ENCODE measurements at places on chromosomes 16 and 17.

DNA sequence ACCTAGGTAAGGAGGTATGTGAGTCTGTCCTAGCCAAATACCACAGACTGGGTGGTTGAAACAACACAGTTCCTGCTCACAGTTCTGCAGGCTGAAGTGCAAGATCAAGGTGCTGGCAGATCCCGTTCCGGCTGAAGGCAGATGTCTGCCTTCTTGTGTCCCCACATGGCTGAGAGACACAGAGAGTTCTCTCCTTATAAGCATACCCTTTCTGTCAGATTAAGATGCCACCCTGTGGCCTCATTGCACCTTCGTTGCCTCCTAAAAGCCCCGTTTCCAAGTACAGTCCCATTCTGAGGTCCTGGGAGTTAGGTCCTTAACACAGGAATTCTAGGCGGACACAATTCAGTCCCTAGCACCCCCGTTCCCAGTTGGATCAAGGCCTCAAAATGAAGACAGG lies 9.1 kb upstream of the TMEM11 start:
- no peak for DNase-seq

GRCh38 chr16:10623059-10623458 lies 42.7 kb upstream of the EMP2 start:
- no peak for DNase-seq

GRCh38 chr16:56309008-56309407 lies 116.3 kb downstream of the AMFR start:
- no peak for DNase-seq

GRCh38 chr16:14203166-14203565 lies 132.0 kb downstream of the MRTFB start:
- DNase-seq = no peak

DNA sequence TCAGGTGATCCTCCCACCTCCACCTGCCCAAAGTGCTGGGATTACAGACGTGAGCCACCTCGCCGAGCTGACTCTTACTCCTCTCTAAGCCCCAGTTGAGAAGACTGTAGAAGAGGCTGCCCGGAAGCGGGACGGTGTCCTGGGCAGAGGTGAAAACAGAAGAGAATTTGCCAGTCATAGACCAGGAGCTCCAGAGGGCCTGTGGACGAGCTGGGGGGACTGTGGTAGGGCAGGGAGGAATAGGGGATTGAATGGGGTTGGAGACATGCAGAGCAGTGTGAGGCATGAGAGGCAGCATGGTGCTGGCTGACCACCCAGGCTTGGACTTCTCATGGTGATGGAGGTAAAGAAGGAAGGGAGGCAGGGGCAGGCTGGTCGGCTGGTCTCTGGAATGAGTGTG lies 17.1 kb upstream of the PHB1 start:
- DNase-seq = no peak

DNA sequence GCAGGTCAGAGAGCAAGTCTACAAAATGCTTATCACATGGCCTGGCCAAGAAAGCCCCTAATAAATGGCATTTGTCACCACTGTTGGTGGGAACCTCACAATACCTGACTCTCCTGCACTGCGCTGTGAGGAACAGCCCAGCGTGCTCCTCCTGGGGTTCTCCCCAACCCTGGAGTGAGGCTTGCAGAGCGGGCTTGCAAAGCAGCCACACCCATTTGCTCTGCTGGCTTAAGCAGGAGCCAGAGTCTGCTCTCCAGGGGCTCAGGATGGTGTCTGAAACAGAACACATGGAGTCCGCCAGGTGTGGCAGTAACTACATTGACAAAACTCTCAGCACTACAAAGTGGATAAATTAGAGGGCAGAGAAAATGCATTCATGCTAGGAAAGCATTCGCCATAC lies 331.0 kb upstream of the CCL2 start:
- DNase-seq = no peak

- no peak for DNase-seq
These were observed 1.9 kb upstream of the CPD start for GRCh38 chr17:30376621-30377452.

DNA sequence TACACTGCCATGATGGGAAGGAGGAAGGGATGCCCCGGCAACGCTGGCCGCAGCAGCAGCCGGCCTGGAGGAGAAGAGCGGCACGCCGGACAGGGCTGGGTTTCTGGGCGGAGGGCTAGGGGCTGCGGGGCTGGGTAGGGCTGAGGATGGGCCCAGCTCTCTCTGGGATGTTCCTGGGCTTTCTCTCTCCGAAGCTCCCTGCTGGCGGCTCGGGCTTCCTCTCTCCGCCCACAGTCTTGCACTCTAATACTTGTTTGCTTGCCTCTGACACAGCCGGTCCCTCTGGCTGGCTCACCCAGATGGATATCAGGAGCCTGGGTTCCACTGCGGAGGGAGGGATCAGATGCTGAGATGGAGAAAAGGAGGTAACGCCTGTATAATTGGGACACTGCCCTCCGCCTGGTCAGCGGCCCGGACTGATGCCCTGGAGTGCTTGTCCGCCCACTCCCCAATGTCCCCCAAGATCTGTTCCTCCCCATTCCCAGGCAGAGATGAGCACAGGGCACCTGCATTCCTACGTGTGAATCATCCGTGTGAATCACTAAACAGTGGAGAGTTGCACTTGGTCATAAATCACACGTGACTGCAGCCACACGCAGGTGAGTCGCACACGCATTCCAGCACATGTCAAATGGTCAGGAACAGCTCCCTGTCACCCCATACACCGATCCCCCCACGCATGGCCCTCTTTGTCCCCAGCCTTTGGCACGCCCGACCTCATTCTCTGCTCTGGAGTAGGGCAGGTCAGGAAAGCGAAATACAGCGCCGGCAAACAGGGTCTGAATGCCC lies at the start of gene ALOXE3:
Gene ALOXE3, minus strand, starts transcription at position 535 of the 789 bp plus-strand sequence. Its CDS starts 524 bp downstream, at position 11.
- no peak for DNase-seq

- no peak for DNase-seq
These were observed 963.1 kb upstream of the GOT2 start for GRCh38 chr16:59697236-59697635.

DNA sequence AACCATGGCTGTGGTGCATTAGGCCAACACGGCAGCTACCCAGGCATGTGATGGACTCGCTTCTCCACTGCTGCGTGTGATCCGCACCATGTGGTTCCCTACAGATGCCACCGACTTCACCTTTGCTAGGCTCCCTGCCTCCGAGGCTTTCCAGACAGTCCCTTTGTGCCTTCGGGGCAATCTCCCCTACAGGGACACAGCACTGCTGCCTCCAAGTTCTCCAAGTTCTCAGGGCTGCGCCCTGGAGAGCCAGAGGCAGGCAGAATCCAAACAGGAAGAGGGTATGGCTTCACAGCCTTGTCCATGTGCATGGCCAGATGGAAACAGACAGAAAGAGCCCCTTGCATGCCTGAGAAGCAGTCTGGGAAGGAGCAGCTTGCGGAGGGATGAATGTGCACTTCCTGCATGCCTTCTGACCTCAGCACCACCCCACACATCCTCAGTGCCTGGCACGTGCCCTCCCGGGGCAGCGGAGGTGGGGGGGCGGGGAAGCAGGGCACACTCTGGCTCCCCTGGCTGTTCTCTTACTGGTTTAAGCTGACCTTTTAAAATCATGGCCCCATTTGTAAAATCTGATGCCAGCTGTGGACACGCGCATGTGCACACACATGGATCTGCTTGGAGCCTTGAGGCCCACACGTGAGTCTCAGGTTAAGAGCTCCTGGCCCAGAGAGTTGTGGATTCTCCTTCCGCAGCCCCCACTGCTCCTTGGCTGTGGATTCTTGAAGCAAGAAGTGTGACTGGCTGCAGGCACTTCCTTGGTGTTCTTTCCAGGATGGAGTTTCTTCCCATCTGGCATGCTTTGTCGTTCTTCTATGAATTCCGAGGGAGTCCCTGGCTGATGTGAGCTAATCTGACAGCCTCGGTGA lies 55.3 kb upstream of the MTSS2 start:
- DNase-seq = no peak

DNA sequence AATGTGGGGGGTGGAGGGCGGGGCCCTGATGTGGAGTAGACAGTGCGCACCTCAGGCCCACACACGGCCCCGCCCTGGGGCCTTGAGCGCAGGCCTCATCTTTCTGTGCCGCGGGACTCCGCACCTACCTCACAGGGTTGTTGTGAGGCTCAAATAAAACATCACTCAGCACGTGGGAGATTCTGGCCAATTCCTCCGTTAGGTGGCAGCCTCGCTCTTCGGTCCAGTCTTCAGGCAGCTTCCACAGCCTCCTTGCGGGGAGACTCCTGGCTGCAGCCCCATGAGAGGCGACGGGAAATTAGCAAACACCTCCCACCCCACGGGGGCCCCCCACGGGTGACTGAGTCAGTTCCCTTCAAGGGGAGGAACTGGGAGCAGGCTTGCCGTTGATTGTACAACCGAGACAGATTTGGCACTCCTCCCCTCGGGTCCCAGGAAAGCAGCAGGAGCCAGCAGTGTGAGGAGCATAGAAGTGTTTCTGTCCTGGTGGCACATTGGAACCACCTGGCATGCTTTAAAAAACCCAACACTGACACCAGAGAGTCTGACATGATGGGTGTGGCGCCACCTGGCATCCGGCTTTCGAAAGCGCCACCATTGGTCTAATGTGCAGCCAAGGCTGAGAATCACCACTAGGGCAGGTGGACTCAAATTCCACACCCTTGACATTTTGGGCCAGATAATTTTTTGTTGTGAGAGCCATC lies 7.6 kb downstream of the MRM1 start:
- no peak for DNase-seq

GRCh38 chr17:8791910-8792270 lies 7.3 kb downstream of the MFSD6L start:
- DNase-seq = no peak

- DNase-seq = no peak
These were observed 134.8 kb upstream of the IRX6 start for GRCh38 chr16:55189224-55189623.

DNA sequence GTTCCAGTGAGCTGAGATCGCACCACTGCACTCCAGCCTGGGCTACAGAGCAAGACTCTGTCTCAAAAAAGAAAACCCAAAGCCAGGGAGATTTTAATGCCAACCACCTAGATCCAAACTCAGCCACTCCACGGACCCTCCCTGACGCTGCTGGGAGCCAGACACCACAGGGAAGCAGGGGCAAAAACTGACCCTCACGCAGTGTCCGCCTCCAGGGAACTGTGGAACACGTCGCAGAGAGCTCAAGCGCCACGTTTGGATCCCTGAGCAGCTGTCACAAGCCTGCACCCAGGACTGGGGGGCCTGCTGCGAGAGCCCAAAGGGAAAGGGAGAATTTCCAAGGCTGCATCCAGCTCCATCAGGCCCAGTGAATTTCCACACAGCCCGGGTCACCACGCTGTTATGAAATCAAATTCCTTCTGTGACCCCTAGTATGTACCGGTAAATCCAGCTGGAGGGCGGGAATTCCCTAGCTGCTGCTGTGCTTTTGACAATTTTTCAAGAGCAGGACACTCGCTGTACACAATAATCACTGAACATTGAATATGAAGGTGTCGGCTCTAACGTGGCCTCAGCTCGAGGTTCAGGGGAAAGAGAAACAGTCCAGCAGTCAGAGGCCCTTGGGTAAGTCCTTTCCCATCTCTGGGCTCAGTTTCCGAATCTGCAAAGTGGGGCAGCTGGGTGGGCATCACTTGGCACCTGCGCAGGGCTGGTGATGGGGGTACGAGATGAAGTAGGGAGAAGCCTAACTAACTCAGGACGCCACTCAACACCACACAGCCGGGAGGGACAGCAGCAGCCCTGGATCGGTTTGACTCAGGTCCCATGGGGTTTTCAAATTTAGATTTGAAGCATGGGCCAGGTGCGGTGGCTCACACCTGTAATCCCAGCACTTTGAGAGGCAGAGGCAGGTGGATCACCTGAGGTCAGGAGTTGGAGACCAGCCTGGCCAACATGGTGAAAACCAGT lies 8.6 kb downstream of the CARHSP1 start:
- DNase-seq = no peak

- DNase-seq = peak; percentile 42
These were observed at the start of gene HSF5 for GRCh38 chr17:58487589-58488427. Gene HSF5, minus strand, starts transcription at chr17:58488408. Its CDS starts 134 bp downstream, at chr17:58488274.

DNA sequence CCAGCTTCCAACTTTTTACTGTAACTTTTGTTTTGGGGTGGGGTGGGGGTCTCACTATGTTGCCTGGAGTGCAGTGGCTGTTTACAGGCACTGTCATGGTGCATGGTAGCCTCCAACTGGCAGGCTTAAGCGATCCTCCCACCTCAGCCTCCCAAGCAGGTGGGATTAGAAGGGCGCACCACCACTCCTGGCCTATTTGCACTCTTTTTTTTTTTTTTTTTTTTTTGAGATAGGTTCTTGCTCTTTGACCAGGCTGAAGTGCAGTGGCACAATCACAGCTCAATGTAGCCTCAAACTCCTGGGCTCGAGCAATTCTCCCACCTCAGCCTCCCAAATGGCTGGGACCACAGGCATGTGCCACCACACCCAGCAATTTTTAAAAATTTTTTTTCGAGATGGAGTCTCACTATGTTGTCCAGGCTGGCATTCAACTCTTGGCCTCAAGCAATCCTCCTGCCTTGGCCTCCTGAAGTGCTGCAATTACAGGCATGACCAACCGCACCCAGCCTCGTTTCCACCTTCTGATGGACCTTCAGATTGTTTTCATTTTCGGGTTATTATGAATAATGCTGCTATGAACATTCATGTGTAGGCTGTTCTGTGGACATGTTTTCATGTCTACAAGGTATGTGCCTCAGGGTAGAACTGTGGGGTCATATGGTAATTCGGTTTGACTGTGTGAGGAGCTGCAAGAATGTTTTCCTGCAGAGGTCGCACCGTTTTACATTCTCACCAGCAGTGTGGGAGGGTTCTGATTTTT lies 10.9 kb downstream of the TRAP1 start:
- DNase-seq = no peak

DNA sequence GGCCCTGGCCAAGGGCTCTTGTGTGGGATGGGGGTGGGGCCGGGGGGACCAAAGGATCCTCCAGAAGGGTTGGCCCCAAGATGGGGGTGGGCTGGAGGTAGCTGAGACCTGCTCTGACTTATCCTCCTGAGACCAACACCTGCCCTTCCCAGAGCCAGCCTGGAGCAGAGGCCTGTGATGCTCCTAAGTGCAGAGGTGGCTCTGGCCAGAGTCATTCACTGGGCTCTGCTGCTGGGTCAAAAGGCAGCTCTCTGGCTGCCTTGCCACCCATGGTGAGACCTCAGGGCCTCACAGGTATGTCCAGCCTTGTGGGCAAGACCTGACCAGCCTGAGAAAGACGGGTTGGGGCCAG lies 393 bp downstream of the SERPINF2 start:
- no peak for DNase-seq

DNA sequence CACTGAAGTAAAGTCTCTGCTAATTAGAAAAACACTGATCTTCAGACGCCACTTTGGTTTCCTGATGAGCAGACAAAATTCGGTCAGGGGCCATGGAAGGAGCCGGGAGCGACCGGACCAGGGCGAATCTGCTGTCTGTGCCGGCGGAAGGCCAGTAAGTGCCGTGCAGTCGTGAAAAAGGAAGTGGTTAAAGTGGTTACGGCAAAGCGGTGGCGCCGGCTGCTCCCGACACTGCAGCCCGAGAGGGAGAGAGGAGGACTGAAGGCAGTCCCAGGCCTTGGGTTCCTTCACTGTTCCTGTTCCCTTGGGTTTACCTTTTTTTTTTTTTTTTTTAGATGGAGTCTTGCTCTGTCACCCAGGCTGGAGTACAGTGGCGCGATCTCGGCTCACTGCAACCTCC lies 17.3 kb upstream of the HEXD start:
- DNase-seq = no peak

Data from activated CD8-positive, alpha-beta memory T cell treated with anti-CD3 and anti-CD28 coated beads for 4 hours (primary cell).